Stomach (tissue), 19 donors: ENCODE measurements at places on chromosomes 2 and 18. TPM values are rescaled to one million over a fixed set of nuclear protein-coding genes. Genes with fewer than 3 reads are reported as not detected.
A peak's percentile ranks its signal among the peaks of the same experiment; 100 is the strongest.

The VWC2L gene
- not detected for polyA plus RNA-seq

The SDC1 gene
- polyA plus RNA-seq, result 16.0 TPM

- no peak for DNase-seq
These were observed 1149.5 kb downstream of the DSC3 start for GRCh38 chr18:29892960-29893558.

The PTPRN gene
- polyA plus RNA-seq, result 3.6 TPM

GRCh38 chr2:215907147-215907546, 106.2 kb downstream of the MREG start:
- DNase-seq, result no peak

GRCh38 chr2:231666171-231667095, 41.9 kb upstream of the PTMA start:
- peak; percentile 96 for DNase-seq
